ENCODE measurements at places on chromosomes 2 and 18. TPM values are rescaled to one million over a fixed set of nuclear protein-coding genes. Genes with fewer than 3 reads are reported as not detected.

Gene FSIP2
- total RNA-seq: 0.13 TPM

Gene PLCL1
- not detected for total RNA-seq

DNA sequence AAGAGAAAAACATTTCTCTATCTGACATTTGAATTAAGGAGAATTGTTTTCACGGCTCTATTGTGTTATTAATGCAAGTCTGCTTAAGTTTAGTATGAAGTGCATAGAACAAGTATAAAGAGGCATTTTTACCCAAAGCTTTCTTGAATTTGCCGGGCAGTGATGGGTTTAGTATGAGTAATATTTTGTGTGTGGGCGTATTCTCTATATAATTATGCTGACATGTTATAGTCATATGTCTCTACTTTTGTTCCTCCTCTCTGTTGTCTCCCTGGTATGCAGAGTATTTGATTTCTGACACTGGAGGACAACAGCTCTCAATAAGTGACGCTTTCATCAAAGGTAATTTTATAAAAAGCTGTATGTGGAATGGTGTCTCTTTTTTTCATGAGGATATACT is 45.9 kb downstream of the PIKFYVE start:
- peak; percentile 1 for DNase-seq

DNA sequence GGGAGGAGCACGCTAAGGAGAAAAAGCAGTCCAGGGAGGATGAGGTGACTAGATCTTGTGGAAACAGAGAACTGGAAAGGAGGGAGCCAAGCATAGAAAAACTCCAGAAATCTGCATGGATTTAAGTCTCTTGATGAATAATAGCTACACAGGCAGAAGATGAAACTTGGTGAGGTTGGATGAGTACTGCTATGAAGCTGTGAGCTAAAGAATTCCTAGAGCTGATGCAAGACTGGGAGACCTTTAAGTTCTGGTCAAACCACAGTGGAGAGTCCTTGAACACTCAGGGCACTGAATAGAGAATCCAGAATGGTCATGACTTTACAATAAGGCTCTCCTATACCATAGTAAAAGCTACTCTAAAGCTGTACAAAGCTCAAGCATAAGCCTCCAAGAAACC is 18.4 kb upstream of the PIEZO2 start:
- no peak for DNase-seq

- DNase-seq: no peak
Observed at GRCh38 chr2:105400138-105400540, 1.3 kb upstream of the FHL2 start.

- no peak for DNase-seq
Observed at GRCh38 chr2:132877923-132878322, 207.9 kb upstream of the LYPD1 start.

Measured in LHCN-M2 (cell line).